ENCODE measurements at places on chromosomes 1 and 21. TPM values are rescaled to one million over a fixed set of nuclear protein-coding genes. Genes with fewer than 3 reads are reported as not detected.

- peaks cover 3% of the 10 kb centered on the region for H3K4me1 ChIP-seq
- H3K27ac ChIP-seq = no peak overlapping the region
- H3K36me3 ChIP-seq = no peaks in the 10 kb centered on the region
- peak overlapping the region; percentile 38 for H3K4me3 ChIP-seq
- H3K27me3 ChIP-seq = no peaks in the 10 kb centered on the region
These were observed 16.3 kb upstream of the ACKR1 start for GRCh38 chr1:159188375-159188788.

GRCh38 chr1:189605226-189605625 is 872.4 kb downstream of the BRINP3 start:
- H3K4me1 ChIP-seq = no peaks in the 10 kb centered on the region
- H3K4me3 ChIP-seq = no peak overlapping the region
- H3K27ac ChIP-seq = no peak overlapping the region
- no peaks in the 10 kb centered on the region for H3K36me3 ChIP-seq
- no peak for DNase-seq
- H3K27me3 ChIP-seq = no peaks in the 10 kb centered on the region

GRCh38 chr21:39363607-39364555 is 15.0 kb upstream of the HMGN1 start:
- H3K36me3 ChIP-seq = no peaks in the 10 kb centered on the region
- no peak for DNase-seq
- H3K27me3 ChIP-seq = no peaks in the 10 kb centered on the region
- H3K4me1 ChIP-seq = no peaks in the 10 kb centered on the region
- no peak overlapping the region for H3K27ac ChIP-seq

GRCh38 chr1:98898940-98899339 is 105.7 kb downstream of the PLPPR5 start:
- no peaks in the 10 kb centered on the region for H3K4me1 ChIP-seq
- no peak overlapping the region for H3K27ac ChIP-seq
- no peak for DNase-seq

DNA sequence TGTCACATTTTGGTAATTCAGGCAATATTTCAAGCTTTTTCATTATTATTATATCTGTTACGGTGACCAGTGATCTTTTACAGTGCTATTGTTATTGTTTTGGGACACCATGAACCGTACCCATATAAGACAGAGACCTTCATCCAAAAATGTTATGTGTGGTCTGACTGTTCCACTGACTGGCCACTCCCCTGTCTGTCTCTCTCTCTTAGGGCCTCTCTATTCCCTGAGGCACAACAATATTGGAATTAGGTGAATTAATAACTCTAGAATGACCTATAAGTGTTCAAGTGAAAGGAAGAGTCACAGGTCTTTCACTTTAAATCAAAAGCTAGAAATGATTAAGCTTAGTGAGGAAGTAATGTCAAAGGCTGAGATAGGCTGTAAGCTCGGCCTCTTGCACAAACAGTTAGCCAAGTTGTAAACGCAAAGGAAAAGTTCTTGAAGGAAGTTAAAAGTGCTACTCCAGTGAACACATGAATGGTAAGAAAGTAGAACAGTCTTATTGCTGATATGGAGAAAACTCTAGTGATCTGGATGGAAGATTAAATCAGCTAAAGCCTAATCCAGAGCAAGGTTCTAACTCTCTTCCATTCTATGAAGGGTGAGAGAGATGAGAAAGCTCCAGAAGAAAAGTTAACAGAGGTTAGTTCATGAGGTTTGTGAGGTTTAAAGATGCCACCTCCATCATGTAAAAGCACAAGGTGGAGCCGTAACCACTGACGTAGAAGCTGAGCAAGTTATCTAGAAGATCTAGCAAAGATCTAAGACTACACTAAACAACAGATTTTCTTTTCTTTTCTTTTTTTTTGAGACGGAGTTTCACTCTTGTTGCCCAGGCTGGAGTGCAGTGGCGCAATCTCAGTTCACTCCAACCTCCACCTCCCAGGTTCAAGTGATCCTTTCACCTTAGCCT is 19.7 kb upstream of the DIPK1A start:
- no peak overlapping the region for H3K4me3 ChIP-seq
- no peaks in the 10 kb centered on the region for H3K4me1 ChIP-seq
- peak overlapping the region; percentile 44 for H3K27ac ChIP-seq
- no peaks in the 10 kb centered on the region for H3K27me3 ChIP-seq
- DNase-seq = no peak
- H3K36me3 ChIP-seq = no peaks in the 10 kb centered on the region

Gene NRAS
- 11.5 TPM for total RNA-seq

Gene CRABP2
- total RNA-seq = 8.1 TPM

Gene RIPPLY3
- 1.1 TPM for total RNA-seq

Gene FCRL5
- total RNA-seq = 1.7 TPM
